ENCODE measurements at places on chromosomes 5 and 9.

DNA sequence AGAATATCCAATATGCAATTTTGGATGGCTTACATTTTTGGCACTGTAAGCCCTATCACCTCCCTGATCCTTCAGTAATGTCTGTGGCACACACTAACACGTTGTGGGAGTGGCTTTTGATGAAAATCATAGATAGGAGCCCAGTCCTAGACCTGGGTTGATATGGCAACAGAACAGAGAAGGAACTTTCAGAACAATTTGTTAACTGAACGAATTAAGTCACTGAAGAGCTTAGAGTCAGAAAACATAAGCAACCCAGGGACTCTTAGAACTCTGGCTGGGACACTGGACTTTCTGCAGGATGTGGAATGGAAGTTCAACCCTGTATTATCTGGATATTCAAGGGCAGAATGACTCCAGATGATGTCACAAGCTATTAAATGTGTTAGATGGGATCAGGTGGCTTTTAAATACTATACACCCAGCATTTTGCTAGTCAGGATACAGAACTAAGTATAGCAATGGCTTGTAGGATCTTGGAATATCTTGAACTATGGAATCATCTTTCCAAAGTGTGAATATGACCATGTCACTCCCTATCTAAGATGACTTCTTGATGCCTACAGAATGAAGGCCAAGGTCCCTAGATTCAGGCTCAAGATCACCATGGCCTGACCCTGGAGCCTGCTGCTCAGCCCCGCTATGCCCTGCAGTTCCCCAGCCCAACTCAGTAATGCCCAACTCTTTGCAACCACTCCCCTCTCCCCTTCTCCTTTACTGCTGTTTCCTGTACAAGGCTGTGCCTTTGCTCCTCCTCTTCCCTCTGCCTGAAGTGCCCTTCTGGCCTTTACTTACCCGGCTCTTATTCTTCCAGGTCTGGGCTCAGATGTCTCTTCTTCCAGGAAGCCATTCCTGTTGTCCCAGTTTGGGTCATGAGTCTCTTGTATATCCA lies 42.8 kb downstream of the VLDLR start:
- no peak for DNase-seq

DNA sequence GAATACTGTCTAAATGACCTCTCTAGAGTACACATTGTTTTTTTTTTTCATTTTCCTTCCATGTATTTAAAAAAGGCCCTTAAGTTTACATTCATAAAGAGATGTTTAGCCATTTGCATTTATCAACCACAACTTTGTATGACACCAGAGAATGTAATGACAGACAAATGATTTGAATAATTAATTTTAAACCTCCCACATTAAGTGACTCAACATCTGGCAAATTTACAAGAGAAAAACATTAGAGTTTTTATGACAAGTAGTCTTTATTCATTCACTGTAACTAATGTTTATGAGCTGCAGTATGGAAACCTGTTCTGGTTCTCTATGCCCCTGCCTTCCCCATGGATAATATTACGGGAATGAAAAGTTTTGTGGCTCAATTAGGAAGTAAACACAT lies 1093.8 kb upstream of the CDH9 start:
- DNase-seq: no peak

- DNase-seq: no peak
Observed at GRCh38 chr5:111401906-111402305, 110.4 kb downstream of the STARD4 start.

DNA sequence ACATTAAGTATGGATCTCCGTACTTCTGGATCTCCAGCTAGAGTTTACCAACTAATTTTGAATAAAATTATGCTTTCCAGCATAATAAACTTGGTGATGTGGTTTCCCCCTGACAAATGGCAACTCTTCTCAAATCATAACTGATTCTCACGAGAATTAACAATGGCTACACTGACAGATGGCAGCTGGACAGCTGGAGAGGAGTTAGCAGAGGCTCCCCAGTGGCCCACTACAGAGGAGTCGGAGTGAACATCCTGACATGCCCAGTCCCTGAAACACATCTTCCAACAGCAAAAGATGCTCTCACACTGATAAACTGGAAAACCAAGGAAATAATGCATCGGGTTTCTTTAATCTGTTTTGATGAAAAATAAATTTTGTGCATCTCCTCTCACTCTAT lies 239.6 kb downstream of the MAN2A1 start:
- DNase-seq: no peak

DNA sequence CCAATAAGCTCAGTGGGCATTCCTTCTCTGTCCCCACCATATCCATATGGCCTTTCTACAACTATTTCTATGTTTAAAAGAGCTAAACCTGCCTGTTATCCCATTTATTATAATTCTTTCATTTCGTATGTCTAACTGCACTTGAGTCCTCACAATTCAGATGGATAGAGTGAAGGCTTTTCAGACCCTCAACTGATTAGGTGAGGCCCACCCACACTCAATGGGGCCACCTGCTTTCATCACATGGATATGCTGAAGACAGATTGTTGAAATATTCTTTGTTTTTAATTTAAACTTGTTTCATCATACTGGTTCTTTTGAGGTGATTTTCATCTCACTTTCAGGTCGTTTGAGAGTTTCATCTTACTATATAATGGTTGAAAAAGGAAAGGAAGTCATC lies 5.7 kb upstream of the S1PR3 start:
- DNase-seq: no peak

DNA sequence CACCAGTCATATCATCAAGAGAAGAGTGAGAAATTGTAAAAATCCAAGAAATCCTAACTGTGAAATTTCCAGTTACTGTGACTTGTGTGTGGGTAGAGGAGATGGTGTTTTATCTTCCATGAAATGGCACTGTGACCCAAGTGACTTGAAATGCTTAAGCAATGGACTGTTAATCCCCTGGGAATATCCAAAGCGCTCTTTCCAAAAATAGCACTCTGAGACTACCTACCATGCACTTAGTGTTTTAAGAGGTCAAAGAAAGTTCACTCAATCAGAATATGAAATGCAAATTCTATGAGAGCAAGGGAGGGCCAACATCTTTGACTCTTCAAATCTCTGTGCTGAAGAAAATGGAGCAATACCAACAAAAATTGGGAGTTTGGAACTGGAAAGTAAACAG lies 244.0 kb downstream of the GABRB2 start:
- no peak for DNase-seq

DNA sequence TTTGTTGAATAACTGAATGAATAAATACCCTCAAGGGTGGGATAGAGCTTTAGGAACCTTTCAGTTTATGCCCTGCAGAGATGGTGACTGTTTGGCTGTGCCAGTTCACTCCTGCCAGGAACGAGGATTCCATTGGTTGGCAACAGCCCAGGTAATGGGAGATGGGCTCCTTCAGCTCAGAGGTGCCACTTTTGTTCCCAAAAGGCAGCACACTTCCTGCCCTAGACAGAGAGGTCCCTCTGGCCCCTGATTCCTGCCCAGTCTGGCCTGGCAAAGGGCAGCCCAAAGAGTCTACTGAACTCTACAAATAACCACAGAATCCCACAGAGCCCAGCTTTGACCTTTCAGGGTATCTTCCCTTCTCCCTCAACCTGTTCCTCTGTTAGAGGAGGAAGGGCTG lies 1.6 kb downstream of the C9orf152 start:
- no peak for DNase-seq

Measured in NAMALWA (cell line).